ENCODE measurements at places on chromosomes 4 and X.

DNA sequence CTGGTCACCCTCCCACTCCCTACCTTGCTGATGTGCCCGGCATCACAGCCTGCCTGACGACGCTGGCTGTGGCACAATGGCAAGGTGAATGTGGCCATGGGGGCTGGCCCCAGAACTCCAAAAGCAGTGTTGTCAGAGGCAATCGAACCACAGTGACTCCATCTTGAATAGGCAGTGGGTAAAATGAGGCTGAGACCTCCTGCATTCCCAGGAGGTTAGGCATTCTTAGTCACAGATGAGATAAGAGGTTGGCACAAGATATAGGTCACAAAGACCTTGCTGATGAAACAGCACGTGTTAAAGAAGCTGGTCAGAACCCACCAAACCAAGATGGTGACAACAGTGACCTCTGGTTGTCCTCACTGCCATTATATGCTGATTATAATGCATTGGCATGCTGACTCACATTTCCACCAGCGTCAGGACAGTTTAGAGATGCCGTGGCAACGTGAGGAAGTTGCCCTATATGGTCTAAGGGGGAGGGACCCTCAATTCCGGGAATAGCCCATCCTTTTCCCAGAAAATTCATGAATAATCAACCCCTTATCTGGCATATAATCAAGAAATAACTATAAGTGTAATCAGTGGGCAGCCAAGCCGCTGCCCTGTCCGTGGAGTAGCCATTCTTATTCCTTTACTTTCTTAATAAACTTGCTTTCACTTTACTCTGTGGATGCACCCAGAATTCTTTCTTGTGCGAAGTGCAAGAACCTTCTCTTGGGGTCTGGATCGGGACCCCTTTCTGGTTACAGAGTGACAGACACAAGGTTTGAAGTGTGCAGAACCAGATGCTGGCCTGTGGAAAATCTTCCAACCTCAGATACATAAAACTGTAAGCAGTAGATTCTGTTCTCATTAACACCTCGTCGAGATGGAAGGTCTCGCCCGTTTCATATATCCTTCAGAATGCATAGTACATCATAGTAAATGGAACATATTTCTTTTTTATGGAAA lies 26.8 kb upstream of the CLDN24 start:
- no peak for ATAC-seq

DNA sequence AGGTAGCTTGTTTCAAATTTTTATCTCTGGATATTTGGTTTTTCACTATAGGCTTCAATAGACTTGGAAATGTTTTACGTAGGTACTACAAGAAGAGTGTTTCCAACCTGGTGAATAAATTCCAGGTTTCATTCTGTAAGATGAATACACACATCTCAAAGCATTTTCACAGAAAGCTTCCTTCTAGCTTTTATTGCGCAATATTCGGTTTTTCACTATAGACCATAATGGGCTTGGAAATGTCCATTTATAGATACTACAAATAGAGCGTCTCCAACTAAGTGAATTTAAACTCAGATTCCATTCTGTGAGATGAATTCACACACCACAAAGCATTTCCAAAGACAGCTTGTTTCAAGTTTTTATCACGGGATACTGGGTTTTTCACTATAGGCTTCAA lies 857.7 kb upstream of the HS3ST1 start:
- ATAC-seq: no peak

GRCh38 chrX:101977106-101977505 lies 45.3 kb upstream of the ZMAT1 start:
- no peak for ATAC-seq

GRCh38 chrX:20829665-20830491 lies 544.3 kb upstream of the CNKSR2 start:
- no peak for ATAC-seq

DNA sequence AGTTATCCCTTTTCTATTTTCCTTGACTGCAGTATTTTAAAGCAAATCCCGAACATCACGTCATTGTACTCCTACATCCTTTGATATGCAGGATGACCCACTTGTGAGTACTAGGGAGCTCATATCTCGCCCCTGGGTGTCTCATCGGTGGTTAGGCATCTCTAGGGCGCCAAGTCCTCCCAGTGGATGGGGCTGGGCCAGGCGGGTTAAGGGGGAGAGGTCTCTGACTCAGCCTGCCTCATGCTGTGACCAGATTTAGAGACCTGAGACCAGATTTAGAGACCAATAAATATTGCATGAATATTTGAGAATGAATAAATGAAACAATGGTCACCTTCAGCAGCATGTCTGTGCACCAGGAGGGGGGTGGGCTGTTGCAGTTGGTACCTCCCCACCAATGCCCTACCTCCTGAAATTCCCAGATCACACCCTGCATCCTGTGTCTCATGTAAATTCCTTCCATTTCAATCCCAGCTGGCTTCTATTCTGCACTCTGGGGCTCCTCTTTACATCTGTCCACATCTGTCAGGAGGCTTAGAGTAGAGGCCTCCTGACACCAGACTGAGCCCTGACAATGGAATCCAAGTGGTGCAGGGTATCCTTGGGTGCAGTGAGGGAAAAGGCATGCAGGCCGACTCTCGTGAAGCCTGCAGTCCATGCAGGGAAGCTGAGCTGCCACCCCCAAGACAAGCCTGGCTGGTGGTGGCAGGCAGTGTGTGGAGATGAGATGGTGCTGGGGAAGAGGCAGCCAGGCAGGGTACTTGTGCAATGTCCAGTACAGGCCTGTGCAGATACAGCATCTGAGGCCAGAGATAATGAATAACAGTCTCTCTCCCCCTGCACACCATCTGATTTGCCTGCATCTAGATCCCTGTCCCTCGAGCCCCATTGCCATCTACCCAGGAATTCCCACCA lies 5.2 kb downstream of the APLN start:
- ATAC-seq: no peak

GRCh38 chrX:120457766-120458180 lies 11.3 kb downstream of the LAMP2 start:
- ATAC-seq: no peak

DNA sequence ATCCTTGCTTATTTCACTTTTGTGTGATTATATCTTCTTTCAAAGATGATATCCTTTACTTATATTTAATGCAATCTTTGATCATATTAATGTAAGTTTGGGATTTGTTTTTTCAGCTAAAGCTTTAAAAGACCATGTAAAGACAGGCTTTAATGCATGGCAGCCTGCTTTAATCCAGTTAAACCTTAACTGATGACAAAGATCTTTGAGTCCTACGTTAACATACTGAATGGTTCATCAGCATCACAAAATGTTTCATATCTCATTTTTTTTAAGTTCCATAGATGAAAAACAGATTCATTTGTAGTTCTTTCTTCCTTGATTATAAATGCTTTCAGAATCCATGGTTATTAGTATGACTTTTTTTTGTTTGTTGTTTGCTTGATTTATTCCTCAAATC lies 1102.8 kb downstream of the FSTL5 start:
- no peak for ATAC-seq

DNA sequence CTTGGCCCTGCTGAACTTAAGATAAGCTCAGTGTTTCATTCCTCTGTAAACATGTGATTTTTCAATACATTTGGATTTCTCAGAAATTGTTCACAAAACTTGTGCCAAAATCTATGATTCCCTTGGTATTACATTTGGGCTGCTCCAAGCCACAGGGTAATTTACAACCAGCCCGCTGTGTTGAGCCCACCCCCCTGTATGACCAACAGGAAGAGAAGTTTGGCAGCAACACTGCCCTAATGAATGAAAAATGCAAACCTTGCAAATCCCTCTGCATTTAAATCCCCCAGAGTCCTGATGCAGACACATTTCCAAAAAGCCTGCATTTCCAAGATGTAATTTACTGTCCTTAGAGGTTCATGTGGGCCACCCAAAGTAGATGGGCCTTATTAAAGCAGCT lies 34.1 kb upstream of the GAB1 start:
- no peak for ATAC-seq

GRCh38 chr4:164012396-164013027 lies 518.0 kb downstream of the TMA16 start:
- ATAC-seq: no peak

GRCh38 chr4:118354913-118355312 lies 2.1 kb upstream of the PRSS12 start:
- ATAC-seq: no peak

DNA sequence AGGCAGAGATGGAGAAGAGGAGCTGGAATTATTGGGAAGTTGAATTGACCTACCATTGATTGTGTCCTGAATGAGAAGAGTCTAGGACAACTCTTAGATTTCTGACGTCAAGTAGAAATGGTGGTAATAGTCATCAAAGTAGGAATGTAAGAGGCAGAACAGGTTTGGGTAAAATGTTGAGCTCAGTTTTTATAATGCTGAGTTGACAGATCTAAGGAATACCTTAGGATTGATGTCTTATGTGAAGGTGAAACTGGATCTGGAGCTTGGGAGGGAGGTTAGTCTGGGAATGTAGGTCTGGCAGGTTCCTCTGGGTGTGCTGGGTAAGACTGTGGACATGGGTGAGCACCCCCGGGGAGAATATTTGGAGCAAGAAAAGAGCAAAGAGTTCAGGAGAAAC lies 31.9 kb downstream of the JADE1 start:
- no peak for ATAC-seq

- no peak for ATAC-seq
Measured at GRCh38 chr4:122104184-122104583, 47.9 kb upstream of the BLTP1 start.

DNA sequence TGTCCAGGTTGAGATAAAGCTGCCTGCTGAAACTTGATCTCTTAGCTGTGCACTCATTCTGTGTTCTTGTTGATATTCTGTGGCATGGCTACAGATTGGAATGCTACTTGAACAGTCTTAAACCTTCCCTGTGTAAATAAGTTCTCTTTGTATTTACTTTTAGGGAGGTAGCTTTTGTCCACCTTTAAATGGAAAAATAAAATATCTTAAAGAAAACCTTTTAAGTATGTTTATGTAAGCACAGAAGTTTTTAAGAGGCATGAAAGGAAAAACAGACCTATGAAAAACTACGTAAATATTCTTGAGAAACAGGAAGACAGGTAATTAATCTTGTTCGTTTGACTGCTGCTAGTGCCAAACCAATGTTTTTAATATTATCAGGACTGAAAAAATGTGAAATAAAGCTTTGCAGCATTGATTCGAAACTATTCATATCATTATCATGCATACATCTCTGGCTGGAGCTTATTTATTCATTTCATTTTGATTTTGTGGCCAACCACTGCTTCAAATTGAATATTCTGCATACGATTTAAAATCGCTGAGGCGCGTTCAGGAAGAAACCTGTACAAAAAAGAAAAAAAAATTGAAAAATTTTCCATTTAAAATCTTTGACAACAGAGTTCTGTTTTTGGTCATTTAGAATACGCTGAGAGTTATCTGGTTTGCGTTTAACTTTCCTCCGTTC lies 17.8 kb downstream of the HSD17B13 start:
- no peak for ATAC-seq

- no peak for ATAC-seq
Measured at GRCh38 chrX:46169808-46170207, 375.4 kb downstream of the ZNF674 start.

DNA sequence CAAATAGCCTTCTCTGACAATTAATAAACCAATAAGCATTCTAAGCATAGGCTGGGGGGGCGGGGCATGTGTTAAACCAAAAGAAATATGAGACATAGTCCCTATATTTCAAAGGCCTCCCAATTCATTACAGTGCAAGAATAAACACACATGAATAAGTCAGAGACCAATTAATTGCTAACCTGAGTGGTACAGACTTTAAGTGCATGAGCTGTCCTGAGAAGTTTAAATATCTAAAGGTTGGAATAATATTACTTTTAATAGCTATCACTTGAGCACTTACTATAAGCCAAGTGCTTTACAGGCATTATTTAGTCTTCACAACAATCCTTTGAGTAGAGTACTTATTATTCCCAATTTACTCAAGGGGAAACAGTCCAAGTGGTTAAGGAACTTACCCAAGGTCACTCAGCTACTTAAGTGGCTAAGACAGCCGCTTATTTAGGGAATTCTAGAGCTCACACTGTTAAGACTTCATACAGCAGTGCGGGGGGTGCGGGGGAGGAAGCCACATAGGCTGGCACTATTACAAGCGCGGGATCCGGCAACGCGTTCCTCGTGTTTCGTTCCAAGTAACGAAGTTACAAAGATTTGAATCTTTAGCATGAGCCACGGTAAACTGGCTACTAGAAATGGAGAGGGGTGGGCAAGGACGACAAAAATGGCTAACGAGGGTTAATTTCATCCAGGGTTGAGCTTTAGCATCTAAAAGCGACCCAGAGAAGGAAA lies 1.4 kb downstream of the THOC2 start:
- no peak for ATAC-seq

DNA sequence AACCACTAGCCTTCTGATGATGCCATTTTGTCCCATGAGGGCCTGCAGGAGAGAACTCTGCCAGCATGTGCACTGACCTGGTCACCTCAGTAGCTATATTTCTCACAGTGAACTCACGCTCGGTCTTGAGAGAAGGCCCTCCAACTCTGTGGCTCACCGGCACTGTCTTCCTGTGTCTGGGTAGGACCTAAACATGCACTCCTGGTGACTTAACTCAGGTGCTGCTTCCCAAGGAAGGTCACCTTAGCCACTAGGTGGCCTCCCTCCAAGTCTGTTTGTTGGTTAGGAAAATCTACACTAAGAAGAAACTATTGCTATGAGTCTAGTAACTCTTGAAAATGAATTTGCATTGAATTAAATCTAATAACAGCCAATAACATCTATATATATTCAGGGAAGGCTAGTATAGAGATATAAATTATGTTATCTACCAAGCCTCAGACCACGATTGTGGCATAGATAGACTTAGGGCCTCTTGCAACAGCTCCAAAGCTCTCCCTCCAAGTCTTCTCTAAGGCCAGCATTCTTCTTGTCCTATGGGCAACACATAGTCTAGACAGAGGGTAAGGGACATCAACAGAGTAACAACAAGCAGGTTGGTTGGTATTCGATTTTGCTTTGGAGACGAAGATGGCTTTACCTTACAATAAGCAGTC lies 24.7 kb downstream of the TLR10 start:
- ATAC-seq: no peak

DNA sequence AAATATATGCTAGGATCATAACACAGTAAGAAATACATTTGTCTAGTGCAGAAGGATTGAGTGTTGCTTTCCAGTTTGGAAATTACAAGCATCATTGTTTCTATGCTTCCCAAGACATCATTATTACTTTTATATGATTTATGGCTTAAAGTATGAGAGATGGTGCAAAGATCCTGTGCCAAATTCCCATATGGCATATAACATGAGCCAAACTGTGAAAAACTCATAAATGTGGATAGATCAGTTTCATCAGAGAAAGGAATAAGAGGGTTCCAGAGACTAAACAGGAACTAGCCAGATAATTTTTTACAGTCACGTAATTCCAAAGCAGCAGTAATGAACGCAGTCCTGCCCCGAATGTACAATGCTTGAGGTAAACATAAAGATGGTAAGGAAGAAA lies 126.3 kb downstream of the PRDM5 start:
- ATAC-seq: no peak

GRCh38 chr4:72770708-72771107 lies 201.7 kb upstream of the ADAMTS3 start:
- ATAC-seq: no peak

DNA sequence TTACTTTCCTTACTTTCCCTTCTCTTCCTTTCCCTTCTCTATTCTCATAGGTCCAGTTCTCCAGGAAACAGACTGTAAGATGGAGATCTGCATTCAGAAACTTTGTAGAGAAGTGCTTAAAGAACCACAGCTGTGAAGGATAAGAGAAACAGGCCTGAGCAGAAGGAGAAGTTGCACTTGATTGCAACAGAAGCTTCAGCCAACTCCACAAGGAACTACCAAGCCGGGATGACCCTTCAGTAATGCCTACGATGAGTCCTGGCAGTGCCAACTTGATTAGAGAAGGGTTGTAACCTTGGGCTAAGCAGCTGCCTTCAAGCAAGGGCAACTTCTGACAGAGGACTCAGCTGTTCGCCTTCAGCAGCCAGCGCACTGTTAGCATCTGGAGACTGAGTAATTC lies 413.3 kb upstream of the RASGEF1B start:
- ATAC-seq: no peak

Data from gastroesophageal sphincter (tissue), 4 donors.